ENCODE measurements at places on chromosomes 5 and 9.

- DNase-seq, result no peak
Observed at GRCh38 chr5:174310243-174310642, 264.7 kb downstream of the NSG2 start.

DNA sequence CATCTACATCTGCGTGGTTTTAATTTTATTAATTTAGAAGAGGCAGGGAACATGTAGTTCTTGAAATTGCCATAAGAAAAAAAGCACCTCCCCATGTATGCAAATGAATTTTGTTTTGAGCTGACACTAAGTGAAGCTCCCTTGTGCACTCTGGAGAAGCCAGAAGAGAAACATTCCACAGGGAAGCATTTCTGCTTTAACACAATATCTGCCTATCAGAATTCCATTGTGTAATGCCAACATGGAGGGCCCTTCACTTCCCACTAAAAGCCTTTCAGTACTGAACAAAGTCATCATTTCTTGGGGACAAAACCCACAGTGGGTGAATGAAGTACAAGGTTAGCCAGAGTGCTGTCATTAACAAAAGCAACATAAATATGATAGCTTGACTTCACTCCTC, 59.7 kb downstream of the PRELID2 start:
- no peak for DNase-seq

- no peak for DNase-seq
Observed at GRCh38 chr5:16615741-16616535, 859 bp downstream of the RETREG1 start.

DNA sequence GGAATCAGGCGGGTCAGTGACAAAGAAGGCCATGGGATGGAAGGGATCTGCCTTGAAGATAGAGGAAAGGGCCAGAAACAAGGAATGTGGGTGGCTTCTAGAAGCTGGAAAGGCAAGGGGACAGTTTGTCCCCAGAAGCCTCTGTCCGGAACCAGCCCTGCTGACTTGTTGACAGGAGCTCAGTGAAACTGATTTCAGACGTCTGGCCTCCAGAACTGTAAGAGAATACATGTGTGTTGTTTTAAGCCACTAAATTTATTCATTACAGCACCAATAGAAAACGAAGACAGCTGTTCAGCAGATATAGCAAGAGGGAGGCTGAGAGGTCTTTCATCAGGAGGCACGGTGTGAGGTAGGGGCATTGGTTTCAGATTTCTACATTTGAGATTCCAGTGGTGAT, 422.5 kb downstream of the KDM4C start:
- no peak for DNase-seq

- DNase-seq, result no peak
Observed at GRCh38 chr5:60829490-60830266, 14.4 kb downstream of the ELOVL7 start.

GRCh38 chr5:56080375-56081052, 85.8 kb upstream of the IL6ST start:
- DNase-seq, result no peak

GRCh38 chr5:22998362-22998761, 145.2 kb upstream of the CDH12 start:
- no peak for DNase-seq

GRCh38 chr9:108316630-108317029, 539.2 kb downstream of the ACTL7B start:
- no peak for DNase-seq

DNA sequence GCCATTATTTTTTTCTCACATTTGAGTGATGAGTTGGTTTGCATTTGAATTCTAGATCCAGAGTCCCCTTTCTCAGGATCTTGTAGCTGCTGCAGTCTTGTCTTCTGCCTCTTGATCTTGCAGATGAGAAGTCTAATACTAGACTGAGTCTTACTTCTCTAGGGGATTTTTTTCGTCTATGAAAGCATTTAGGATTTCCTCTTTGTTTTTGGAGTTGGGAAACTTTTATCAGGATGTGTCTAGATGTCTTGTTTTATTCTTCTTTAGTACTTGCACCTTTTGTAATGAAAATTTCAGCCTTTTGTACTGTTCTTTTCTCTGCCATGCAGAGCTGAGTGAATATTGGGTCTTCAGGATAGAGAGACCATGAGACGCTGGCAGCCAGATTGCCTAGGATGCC, 65.4 kb downstream of the ZNF618 start:
- no peak for DNase-seq

DNA sequence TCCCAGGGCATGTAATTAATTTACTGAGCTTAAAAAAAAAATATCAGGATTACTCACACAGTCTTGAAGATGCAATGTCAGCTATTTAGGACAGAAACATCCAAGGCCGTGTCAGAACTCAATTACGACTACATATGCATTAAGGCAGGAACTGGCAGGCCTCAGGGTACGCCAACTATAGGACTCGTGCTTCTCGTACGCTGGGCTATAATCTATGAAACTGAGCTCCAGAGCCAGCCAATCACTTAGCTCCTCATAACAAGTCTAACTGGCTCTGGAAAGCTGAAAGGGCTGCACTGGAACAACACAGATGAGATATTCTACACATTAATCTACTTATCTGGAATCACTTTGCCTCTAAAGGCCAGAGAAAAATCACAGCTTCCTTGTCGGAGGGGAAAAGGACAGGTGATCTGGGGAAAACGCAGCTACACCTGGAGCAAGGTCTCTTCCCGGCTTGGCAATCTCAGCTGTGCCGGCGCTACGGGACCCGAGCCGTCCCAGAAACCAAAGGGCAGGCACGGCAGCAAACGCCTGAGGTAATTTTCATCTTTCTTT, 212.0 kb downstream of the DEPDC1B start:
- no peak for DNase-seq

DNA sequence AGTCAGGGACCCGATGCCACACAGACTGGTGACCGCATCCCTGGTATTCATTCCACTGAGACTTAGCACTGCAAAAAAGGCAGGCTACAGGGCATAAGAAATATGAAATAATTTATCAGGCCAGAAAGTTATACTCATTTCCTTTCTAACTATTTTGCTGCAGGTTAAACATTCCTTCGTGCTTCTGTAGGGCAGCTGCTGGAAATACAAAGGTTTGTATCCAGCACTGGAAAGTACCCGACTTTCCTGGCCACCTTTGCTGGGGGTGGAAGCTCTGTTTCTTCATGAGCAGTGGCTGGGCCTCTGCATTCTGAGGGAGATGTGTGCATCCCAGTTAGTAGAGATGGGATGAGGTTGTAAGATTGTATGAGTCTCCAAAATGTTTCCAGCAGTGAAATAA, 478.6 kb upstream of the WWC1 start:
- DNase-seq, result no peak

DNA sequence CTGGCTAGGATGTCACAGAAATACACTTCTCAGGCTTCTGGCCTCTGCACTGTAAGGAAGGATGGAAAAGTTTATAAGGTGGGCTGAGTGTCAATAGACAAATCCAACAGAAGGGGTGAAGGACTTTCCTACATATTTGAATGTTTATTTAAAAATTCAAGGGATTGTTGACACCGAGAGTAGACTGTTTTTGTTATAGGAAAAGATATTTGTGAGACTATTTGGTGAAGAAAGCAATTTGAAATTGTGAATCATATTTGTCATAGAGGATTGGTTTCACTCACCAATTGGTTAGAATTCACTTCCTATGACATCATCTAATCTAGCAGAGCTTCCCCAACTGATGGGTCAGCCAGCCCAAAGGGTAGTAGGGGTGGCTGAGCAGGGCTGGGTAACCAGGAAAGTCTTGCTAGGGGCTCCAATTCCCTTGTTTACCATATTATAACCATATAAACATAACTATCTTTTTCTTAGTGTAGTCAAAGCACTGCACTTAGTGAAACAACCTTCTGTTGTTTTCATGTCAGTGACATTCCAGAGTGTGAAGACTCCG, 14.9 kb upstream of the MEGF10 start:
- DNase-seq, result no peak

DNA sequence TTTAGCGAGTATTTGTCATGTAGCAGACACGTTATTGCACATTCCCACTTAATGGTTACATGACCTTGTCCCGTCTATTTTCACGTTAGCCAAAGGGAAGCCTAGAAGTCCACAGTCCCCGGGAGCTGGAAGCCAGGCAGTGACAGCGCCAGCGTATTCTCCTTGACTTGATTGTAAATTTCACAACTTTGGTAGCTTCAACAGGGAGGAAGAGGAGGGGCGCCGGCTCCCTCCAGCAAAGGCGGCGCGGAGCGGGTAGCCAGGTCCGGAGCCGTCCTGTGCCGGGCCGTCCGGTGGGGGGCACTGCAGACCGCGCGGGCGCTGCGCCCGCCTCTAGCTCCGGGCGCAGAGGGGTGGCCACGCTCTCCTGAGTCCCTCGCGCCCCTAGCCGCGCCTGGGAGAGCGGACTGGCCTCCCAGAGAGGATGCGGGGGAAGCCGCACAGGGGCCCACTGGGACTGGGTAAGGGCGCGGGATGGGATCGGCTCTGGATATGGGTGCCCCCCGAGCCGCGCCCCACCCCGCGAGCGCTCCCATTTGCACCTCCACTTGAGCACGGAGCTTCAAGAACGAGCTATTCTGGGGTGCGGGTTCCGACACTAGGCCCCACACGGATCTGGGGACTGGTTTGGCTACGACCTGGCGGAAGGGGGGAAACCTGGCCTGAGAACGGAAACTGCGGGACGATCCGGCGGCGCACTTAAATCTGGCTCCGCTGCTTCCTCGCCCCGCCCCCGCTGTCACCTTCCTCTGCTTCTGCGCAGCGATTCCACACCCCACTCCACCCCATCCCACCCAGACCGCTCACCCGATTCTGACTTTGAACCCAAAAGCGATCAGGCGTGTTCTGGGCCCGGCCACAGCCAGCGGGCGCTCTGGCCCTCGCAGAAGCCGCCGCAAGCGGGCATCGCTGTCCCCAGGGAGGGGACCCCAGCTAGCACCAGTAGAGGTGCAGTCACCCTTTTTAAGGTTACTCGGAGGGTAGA, 23.8 kb downstream of the KLF4 start:
- no peak for DNase-seq

- no peak for DNase-seq
Observed at GRCh38 chr5:126120939-126121338, 302.3 kb upstream of the GRAMD2B start.

DNA sequence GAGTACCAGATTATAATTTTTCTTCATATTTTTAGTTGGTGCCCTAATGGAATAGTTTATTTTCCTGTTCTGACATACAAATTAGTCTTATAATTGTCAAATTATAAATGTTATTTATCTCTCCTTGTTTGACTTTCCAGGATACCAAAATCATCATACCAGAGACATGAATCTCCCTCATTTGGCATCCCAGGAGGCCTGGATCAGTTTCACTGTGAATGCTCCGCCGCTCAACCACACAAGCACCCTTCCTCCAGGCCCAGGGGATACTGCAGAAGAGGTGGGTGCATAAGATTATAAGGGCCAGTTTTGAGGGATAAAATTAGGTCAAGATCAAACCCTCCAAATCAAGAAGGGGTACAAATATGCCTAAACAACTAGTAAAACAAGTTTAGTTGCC, 1229.3 kb downstream of the CDH12 start:
- peak; percentile 25 for DNase-seq

- no peak for DNase-seq
Observed at GRCh38 chr9:110517483-110517882, 62.1 kb downstream of the SVEP1 start.

- peak; percentile 32 for DNase-seq
Observed at GRCh38 chr9:132125361-132125760, 36.5 kb upstream of the NTNG2 start.

GRCh38 chr5:180235846-180236245, 26.8 kb upstream of the RASGEF1C start:
- no peak for DNase-seq

GRCh38 chr5:11396917-11397316, 507.3 kb downstream of the CTNND2 start:
- no peak for DNase-seq

- DNase-seq, result no peak
Observed at GRCh38 chr5:172683264-172683644, 42.2 kb downstream of the NEURL1B start.

All from NCI-H2171 (cell line).